ENCODE measurements at places on chromosomes 2 and 18. TPM values are rescaled to one million over a fixed set of nuclear protein-coding genes. Genes with fewer than 3 reads are reported as not detected.

GRCh38 chr2:70775141-70775540, 7.1 kb upstream of the ADD2 start:
- H3K36me3 ChIP-seq = no peaks in the 10 kb centered on the region
- H3K27ac ChIP-seq = no peak overlapping the region
- DNase-seq = no peak
- peaks cover 13% of the 10 kb centered on the region for H3K27me3 ChIP-seq

Gene TUBB8B
- total RNA-seq = not detected

GRCh38 chr18:12409469-12409868, 1.7 kb downstream of the PRELID3A start:
- peaks cover 6% of the 10 kb centered on the region for H3K4me1 ChIP-seq
- H3K27ac ChIP-seq = no peak overlapping the region
- no peak for DNase-seq
- H3K27me3 ChIP-seq = peaks cover 18% of the 10 kb centered on the region
- no peak overlapping the region for H3K4me3 ChIP-seq

Gene CYP26B1
- 2.0 TPM for total RNA-seq

GRCh38 chr18:23592911-23593310, 6.6 kb upstream of the NPC1 start:
- no peaks in the 10 kb centered on the region for H3K27me3 ChIP-seq
- no peak overlapping the region for H3K27ac ChIP-seq
- no peak for DNase-seq
- H3K36me3 ChIP-seq = no peaks in the 10 kb centered on the region
- no peak overlapping the region for H3K4me3 ChIP-seq
